ENCODE measurements at places on chromosomes 4 and X.

- no peak for DNase-seq
Observed at GRCh38 chr4:182776376-182777105, 140.6 kb downstream of the DCTD start.

DNA sequence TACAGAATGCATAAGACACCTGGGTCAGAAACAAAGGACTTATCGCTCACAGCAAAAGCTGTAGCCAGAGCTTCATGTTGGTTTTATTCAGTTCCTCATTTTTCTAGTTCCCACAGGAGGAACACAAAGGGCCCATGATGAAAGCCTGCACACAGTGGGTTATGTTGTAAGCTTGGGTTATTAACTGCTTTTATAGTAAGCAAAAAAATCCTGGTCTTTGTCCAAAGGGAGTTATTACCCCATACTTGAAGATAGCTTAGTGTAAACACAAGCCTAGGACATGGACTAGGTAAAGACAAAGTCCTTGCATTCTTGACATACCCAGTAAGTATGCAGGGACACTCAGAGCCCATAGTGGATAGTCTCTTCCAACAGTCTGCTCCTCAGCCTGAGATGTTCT, 11.7 kb downstream of the BBS12 start:
- no peak for DNase-seq

- no peak for DNase-seq
Observed at GRCh38 chrX:1105671-1106419, 106.6 kb downstream of the CRLF2 start.

GRCh38 chrX:24647257-24648058, at the start of gene PCYT1B:
TSS of gene PCYT1B (minus strand) at chrX:24647347. CDS start at chrX:24647105, 242 bp downstream.
- DNase-seq, result peak; percentile 83

DNA sequence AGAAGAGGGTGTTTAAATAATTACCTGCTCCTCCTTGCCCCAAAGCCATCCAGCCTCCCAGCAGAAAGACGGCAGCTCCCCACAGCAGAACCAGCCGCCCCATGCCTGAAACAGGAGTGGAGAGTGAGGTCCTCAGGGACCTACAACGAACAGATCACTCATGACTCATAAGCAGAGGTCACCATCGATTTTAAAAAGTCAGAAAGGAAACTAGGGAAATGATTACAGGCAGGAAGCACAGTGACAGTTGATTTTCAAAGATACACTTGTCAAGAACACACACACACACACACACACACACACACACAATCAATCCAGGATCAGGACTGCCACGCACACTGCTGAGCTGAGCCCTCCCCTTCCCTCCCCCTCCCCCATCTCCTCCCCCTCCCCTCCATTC, at the start of gene CRLF2:
CRLF2 (minus strand) TSS at position 118 of the 400 bp plus-strand sequence; CDS start at position 103, 15 bp downstream.
- no peak for DNase-seq
